ENCODE measurements at places on chromosomes 1 and 21.
A peak's percentile ranks its signal among the peaks of the same experiment; 100 is the strongest.

- no peak overlapping the region for H3K27ac ChIP-seq
- peak overlapping the region; percentile 94 for H3K4me3 ChIP-seq
- no peaks in the 10 kb centered on the region for H3K27me3 ChIP-seq
- no peak for DNase-seq
- H3K4me1 ChIP-seq, result peaks cover 23% of the 10 kb centered on the region
These were observed 2.1 kb downstream of the BACH1 start for GRCh38 chr21:29300807-29301138.

DNA sequence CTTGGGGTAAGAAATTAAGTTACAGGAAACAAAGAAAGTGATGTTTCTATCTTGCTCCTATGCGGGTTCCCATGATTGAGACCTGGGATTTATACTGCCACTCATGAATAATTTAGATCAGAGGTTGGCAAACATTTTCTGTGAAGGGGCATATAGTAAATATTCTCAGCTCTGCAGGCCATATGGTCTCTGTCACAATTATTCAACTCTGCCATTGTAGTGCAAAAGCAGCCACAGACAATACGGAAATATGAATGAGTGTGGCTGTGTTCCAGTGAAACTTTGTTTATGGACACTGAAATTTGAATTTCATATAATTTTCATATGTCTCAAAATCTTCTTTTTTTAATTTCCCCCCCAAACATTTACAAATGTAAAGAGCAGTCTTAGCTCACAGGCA is 127.2 kb downstream of the FOXD2 start:
- no peak overlapping the region for H3K4me3 ChIP-seq
- DNase-seq, result no peak
- H3K27me3 ChIP-seq, result peaks cover 5% of the 10 kb centered on the region
- H3K36me3 ChIP-seq, result no peaks in the 10 kb centered on the region
- H3K27ac ChIP-seq, result no peak overlapping the region

DNA sequence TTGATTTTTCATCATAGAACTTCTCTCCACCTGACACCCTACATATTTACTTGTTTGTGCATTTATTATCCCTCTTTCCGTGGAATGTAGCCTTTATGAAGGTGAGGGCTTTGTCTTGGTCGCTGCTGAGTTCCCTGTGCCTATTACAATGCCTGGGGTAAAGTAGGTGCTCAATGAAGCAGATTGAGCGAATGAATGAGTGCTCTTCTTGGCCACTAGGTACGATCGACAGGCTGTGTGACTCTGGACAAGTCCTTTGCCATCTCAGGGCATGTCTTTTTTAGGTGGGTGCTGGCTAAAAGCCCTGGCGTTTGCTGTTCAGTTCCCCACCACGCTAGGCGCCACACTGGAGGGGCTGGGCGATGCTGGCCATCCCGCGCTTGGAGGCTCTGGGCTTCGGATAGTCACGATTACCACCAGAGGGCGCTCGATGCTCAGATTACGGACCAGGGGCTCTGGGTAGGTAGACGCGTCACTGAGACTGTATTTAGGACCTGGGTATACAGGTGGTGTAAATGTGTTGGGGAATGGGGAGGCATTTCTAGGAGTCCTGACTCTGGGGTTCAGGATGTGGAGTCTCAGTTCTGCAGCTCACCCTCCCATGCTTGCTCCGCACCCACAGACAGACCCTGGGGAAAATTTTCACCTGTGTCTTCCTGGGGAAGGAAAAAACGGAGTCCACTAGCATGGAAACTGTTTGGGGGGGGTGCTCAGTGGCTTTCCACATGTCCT is 71.0 kb upstream of the CSF3R start:
- no peaks in the 10 kb centered on the region for H3K36me3 ChIP-seq
- H3K4me1 ChIP-seq, result peaks cover under 1% of the 10 kb centered on the region
- H3K4me3 ChIP-seq, result no peak overlapping the region
- peak; percentile 89 for DNase-seq

DNA sequence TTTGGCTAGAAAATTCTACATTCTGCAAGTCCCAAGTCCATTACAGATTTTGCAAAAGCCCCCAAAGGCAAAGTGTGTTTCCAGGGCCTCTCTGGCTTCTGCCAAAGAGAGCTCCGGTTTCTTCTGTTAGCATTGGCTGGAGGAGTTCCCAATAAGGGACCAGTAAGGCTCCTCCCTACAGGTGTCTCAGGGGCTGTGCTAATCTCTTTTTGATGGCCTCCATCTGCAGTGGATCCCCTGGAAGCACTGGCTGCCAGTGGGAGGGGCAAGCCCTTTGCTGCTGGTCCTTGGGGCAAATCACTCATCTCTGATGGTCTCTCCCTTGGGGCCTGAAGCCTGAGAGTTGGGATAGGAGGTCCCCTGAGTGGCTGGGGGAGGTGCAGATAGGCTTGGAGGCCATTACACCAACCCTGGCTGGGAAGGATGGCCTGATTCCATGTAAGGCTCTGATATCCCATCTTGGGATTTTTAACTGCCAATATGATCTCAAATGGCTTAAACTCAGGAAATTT is 89.1 kb upstream of the USP24 start:
- no peak overlapping the region for H3K27ac ChIP-seq
- peak; percentile 24 for DNase-seq
- H3K4me3 ChIP-seq, result no peak overlapping the region
- H3K36me3 ChIP-seq, result no peaks in the 10 kb centered on the region
- peaks cover 4% of the 10 kb centered on the region for H3K4me1 ChIP-seq

DNA sequence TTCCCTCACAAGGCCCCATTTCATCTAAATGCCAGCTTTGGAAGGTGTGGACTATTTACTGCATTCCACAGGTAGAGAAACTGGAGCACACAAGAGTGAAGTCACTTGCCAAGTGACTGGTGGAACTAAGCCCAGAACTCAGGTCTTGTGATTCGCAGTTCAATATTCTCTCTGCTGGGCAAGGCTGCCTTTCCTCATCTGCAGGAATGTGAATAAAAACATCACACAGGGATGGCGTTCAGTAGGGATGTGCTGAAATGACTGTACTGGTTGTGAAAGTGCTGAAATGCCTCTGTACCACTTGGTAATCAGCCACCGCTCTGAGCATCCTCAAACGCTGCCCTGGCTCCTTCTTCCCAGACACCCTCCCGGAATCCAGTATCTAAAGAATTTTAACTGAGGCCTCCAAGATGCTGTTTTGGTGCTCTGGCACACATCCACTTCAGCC is 145.6 kb downstream of the HIVEP3 start:
- H3K36me3 ChIP-seq, result peaks cover 5% of the 10 kb centered on the region
- H3K4me3 ChIP-seq, result no peak overlapping the region
- no peak for DNase-seq
- H3K4me1 ChIP-seq, result peaks cover 20% of the 10 kb centered on the region
- peaks cover 4% of the 10 kb centered on the region for H3K27me3 ChIP-seq
- no peak overlapping the region for H3K27ac ChIP-seq

- no peak for DNase-seq
- peak overlapping the region; percentile 98 for H3K27ac ChIP-seq
- H3K27me3 ChIP-seq, result peaks cover 11% of the 10 kb centered on the region
These were observed 174.8 kb downstream of the TOMM20 start for GRCh38 chr1:234953655-234954405.

GRCh38 chr1:98388441-98388840 is 273.1 kb upstream of the SNX7 start:
- no peaks in the 10 kb centered on the region for H3K27me3 ChIP-seq
- H3K27ac ChIP-seq, result no peak overlapping the region
- H3K36me3 ChIP-seq, result no peaks in the 10 kb centered on the region
- no peak for DNase-seq

- no peak overlapping the region for H3K4me3 ChIP-seq
- H3K27ac ChIP-seq, result no peak overlapping the region
- H3K27me3 ChIP-seq, result no peaks in the 10 kb centered on the region
These were observed 4.4 kb downstream of the NME7 start for GRCh38 chr1:169363046-169363730.

- H3K4me1 ChIP-seq, result peaks cover 11% of the 10 kb centered on the region
- no peak overlapping the region for H3K27ac ChIP-seq
- no peak for DNase-seq
- no peaks in the 10 kb centered on the region for H3K27me3 ChIP-seq
- H3K4me3 ChIP-seq, result no peak overlapping the region
These were observed 35.3 kb downstream of the BEND5 start for GRCh38 chr1:48741380-48741779.

DNA sequence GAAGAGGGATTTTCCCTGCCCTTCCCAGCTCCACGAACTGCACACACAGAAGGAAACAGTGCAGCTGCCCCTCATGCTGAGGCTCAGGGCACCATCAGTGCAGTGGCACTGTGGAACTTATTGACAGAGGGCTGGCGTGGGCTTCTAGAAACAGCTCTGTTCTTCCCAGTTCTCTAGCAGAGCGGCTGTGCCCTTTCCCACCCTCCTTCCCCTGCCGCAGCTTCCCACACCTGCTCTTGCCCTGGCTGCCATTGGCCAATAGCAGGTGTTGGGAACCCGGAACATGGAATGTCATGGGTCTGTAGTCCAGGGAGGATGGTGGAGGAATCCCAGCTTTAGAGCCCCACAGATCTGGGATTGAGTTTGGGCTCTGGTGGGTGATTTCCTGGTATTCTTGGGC is 343.8 kb downstream of the RPS6KC1 start:
- peaks cover 5% of the 10 kb centered on the region for H3K36me3 ChIP-seq
- H3K4me3 ChIP-seq, result no peak overlapping the region
- peaks cover 8% of the 10 kb centered on the region for H3K27me3 ChIP-seq
- DNase-seq, result no peak
- H3K4me1 ChIP-seq, result peaks cover 33% of the 10 kb centered on the region

GRCh38 chr1:85460555-85461088 is 4.3 kb downstream of the DDAH1 start:
- H3K36me3 ChIP-seq, result no peaks in the 10 kb centered on the region
- H3K27ac ChIP-seq, result no peak overlapping the region
- peaks cover 2% of the 10 kb centered on the region for H3K4me1 ChIP-seq
- H3K4me3 ChIP-seq, result no peak overlapping the region

DNA sequence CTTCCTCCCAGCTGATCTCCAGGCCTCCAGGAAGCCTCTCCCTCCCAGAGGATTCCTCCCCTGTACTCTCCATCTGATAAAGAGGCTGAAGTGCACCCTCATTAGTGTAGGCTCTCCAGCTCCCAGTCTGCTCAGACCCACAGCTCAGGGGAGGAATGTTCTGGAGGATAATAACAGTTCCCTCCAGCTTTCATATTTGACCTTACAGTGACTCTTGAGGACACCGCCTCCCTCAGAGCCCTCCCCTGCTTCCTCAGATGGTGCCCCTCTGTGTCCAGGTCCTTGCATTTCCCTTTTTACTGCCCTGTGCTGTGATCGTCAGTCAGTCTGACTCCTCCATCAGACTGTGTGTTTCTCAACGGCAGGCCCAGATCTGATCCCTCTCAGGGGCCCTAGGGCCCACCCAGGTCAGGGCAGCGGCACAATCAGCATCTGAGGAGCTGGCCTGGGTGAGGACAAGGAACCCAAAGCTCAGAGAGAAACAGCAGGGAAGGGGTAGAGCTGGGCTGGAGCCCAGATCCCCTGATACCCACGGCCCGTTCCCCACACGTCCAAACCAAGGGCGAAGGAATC is 1.1 kb upstream of the SHISAL2A start:
- peaks cover 6% of the 10 kb centered on the region for H3K36me3 ChIP-seq
- peaks cover 2% of the 10 kb centered on the region for H3K4me1 ChIP-seq
- no peak overlapping the region for H3K4me3 ChIP-seq
- no peak for DNase-seq
- H3K27me3 ChIP-seq, result peaks cover 14% of the 10 kb centered on the region

DNA sequence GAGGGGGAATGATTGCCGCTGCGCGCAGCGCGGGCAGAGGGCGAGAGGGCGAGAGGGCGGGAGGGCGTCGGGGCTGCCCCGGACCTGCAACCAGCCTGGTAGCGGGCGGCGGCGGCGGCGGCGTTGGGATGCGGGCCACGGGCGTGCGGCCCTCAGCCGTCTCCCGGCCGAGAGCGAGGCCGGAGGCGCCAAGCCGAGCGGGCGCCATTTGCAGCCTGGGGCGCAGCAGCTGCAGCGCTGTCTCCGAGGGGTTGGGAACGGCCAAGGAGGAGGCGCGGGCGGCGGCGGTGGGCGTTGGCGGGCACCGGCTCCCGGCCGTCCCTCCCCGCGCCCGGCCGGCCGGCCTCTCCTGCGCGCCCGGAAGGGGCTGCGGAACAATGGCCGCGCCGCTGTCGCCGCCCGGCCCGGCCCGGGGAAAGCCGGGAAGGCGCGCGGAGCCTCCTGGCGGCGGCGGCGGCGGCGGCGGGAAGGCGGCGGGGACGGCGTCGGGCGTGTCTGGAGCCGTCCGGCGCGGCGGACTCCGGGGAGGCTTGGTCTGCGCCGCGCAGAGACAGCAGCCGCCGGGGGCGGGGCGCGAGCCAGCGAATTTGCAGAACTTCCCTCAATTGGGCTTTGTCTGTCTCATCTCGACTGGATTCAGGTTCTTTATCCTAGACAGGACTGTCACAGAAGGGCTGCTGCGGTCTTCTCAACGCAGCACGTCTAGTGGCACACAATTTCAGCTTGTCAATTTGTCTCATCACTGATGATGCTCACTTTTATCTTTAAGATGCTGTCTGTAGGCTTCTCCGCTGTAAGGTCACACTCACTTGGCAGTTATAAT is 35.7 kb downstream of the ZBTB8B start:
- H3K27me3 ChIP-seq, result peaks cover 3% of the 10 kb centered on the region
- no peaks in the 10 kb centered on the region for H3K36me3 ChIP-seq
- H3K4me1 ChIP-seq, result peaks cover 4% of the 10 kb centered on the region
- H3K4me3 ChIP-seq, result peak overlapping the region; percentile 90

DNA sequence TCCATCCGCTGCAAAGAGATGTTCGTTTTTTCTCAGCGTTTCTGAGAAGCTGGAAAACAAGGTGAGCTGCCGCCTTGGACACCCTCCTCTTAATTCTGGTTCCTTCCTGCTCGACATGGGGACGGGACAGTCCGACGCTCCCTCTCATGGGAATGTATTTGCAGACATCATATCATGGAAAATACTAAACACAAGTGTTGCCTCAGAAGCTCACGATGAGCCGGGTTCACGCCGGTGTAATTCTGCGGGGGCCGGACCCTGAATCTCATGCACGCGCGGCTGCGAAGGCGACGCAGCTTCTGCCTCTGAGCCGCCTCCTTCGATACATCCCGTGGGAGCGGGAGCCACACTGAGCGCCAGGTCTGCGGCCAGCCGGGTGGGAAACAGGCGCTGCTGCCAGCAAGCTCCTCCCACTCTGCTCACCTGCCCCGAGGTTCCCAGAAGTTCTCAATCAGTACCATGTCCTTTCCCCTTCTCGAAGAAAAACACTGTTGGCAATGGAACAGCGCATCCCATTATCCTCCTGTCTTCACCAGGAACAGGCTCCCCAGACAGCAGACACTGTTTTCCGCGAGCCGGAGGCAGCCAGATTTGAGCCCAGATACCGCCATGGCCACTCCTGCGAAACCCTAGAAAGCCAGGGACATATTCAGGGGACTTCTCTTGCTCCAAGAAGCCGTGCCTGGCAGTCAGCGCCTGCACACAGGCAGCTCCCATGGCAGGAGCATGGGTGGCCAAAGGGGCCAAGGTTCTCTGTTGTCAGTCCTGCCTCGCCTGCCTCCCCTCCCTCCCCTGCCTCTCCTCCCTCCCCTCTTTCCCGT is 98.0 kb downstream of the WDR4 start:
- peaks cover 4% of the 10 kb centered on the region for H3K36me3 ChIP-seq
- DNase-seq, result peak; percentile 68
- peak overlapping the region; percentile 83 for H3K4me3 ChIP-seq
- peaks cover 15% of the 10 kb centered on the region for H3K27me3 ChIP-seq
